Fibroblast of the conjunctiva (primary cell): ENCODE measurements at places on chromosomes 16 and 17.

GRCh38 chr17:13646411-13646810 lies 44.7 kb upstream of the HS3ST3A1 start:
- no peak for DNase-seq

- DNase-seq, result no peak
Observed at GRCh38 chr16:5003828-5004227, 29.9 kb downstream of the NAGPA start.

DNA sequence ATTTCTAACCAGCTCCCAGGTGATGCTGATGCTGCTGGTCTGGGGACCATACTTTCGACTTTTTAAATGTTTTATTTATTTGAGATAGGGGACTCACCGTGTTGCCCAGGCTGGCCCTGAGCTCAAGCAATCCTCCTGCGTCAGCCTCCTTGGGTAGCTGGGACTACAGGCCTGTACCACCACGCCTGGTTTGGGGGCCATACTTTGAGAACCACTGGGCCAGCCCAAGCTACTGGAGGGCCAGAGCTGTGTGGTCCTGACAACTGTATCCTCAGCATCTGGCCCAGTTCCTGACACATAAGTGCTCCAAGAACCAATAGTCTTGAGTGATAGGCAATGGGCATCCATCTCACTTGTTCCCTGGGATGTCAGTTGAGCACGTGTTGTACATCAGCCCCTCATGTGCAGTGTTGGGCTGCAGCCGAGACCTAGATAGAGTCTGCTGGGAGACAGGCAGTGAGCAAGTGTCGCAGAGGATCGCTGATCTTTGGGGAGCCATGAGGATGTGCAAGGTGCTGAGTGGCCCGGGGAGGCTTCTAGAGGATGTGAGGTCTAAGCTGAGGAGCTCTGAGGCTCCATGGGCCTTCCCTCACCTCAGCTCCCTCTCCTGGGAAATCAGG lies 1.6 kb downstream of the RMI2 start:
- no peak for DNase-seq

DNA sequence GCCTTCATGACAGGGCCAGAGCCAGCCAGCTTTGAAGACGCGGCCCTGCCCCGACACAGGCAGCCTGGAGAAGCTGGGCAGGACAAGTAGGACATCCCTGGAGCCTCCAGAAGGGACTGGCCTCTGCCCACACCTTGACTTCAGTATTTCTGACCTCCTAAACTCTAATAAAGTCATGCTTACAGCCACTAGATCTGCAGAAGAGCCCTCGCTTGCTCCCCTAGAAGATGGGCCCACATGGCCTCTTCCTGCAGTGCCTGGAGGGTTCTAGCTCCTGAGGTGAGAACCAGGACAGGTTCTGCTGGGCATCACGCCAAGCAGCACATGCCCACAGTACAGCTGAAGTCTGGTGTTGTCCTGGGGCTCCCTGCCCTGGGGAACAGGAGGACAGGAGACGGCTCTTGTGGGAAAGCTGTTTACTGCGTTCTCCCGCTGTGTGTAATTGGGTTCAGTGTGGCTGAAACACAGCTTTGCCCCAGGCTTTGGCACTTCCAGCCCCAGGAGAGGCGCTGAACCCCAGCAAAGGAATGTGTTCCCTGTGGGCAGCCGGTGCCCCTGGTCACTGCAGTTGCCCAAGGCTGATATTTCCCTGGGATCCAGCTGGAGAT lies 2.6 kb downstream of the APRT start:
- no peak for DNase-seq

DNA sequence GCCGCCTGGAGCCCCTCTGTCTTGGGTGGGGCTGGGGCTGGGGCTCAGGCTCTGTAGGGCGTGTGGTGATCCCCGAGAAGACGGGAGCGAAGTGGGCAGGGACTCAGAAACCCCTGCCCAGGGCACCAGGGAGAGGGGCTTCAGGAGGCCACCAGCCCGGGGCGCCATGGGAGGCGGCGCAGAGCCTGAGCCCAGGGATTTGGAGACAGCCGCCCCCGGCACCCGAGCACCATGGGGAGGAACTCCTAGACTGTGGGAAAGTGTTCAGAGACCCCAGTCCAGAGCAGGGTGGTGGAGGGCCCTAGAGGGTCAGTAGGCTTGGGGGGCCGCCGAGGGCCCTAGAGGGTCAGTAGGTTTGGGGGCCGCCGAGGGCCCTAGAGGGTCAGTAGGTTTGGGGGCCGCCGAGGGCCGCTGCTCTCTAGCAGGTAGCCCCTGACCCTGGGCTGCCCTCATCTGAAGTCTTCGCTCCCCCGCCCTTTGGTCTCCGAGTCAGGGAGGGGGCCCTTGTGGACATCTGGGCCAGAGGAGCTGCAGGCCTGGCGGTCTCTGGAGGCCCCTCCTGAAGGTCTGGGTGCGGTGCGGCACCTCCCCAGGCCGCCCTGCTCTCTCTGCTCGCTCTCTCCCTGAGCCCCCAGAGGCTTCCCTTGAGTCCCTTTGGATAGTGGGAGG lies 734 bp downstream of the ARHGDIG start:
- DNase-seq, result no peak

DNA sequence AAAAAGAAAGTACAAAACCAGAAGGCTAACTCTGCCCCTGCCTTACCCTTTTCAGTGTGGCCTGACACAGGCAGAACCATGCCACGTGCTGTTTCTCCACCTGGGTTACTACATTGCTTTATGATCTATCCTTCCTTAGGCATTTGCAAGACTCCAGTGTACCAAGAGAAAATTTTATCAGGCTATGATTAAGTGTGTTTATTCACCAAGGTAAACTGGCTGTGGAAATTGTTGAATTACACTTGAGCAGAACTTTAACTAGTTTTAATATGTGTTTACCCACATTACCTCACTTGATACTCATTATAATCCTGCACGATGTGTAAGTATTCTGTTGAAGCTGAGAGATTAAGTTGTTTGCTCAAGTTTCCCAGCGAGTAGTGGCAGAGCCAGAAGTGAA lies 129.7 kb upstream of the MYOCD start:
- DNase-seq, result no peak

GRCh38 chr17:43905400-43905984 lies 1.8 kb downstream of the MPP2 start:
- no peak for DNase-seq

DNA sequence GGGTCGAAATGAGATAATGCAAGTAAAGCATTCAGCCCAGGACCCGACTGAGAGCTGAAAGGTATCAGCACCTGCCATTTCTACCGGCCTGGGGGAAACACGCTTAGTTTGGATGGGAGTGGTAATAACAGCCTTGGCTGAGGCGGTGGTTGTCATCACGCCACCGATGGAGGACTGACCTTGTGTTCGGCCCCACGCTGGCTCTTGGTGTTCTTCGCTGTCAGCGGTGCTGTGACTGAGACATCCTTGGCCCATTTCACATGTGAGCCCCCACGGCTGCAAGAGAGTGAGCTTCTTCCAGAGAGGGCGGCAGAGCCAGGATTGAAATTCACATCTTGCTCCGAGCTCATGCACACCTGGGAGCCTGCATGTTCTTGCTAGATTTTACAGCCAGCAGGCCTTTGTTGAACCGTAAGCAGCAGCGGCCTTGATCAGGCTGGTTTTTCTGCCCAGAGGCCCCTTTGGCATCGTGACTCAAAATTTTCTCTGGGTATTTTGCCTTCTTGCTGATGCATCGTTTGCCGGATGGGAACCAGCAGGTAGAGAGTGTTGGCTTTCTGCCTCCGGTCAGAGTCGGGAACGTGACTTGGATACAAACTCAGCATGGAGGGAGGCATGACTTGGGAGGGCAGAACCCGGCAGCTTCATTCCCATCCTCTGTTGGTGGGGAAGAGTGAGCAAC lies 341.5 kb downstream of the SNX29 start:
- no peak for DNase-seq

GRCh38 chr16:1942047-1942809 lies 771 bp downstream of the MSRB1 start:
- DNase-seq, result no peak

- no peak for DNase-seq
Observed at GRCh38 chr17:1829216-1829591, 498 bp downstream of the SMYD4 start.

- no peak for DNase-seq
Observed at GRCh38 chr17:12743046-12743445, 46.3 kb upstream of the ARHGAP44 start.

DNA sequence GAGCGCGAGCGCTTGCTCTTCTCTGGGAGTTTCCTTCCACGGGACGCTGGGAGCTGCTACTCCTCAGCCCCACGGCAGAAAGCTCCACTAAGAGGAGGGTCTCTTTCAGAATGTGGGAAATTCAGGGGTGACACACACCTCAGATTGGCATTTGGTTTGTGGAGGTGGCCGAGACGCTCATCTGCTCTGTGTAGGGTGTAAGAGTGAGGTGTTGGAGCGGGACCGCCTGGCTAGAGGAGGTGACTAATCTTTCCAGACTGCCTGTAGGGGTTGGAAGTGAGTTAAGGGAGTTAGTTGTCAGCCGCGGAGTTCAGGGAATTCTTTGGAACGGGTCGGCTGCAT lies 735 bp downstream of the PSMD11 start:
- DNase-seq, result peak; percentile 16

- no peak for DNase-seq
Observed at GRCh38 chr16:8855051-8855786, 13.6 kb downstream of the CARHSP1 start.

DNA sequence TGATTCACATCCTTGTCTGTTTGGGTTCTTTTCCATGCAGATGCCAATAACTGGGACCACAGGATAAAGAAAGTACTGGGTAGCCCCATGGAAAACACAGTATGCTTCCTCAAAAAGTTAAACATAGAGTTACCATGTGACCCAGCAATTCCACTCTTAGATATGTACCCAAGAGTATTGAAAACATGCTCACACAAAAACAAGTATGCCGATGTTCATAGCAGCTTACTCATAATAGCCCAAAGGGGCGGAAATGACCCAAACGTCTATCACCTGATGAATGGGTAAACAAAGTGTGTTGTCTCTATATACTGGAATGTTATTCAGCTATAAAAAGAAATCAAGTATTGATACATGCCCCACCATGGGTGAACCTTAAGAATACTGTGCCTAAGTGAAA lies 55.4 kb downstream of the CYB5B start:
- DNase-seq, result no peak

- no peak for DNase-seq
Observed at GRCh38 chr17:43584666-43585102, 38.5 kb upstream of the ETV4 start.

DNA sequence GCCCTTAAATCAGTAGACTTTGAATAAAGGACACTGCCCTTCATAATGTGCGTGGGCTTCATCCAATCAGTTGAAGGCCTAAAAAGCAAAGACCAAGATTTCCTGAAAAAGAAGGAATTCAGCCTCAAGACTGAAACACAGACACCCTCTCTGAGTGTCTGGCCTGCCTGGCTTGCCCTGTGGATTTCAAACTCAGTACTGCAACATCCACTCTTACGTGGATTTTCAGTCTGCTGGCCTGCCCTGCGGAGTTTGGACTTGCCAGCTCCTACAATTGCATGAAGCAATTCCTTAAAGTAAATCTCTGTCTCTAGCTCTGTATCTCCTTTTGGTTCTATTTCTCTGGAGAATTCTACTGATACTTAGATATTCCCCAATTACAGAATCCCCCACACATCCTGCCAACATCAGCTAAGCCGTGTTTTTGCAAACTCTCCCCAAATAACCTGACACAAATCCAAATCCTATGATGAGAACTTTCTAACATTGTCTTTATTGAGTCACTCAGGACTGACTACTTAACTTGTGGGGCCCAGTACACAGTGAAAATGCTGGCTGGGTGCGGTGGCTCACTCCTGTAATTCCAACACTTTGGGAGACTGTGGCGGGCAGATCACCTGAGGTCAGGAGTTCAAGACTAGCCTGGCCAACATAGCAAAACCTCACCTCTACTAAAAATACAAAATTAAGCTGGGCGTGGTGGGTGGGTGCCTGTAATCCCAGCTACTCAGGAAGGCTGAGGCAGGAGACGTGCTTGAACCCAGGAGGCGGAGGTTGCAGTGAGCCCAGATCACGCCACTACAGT lies 7.2 kb upstream of the TNFRSF17 start:
- no peak for DNase-seq

GRCh38 chr17:67571478-67571877 lies 146.3 kb upstream of the NOL11 start:
- DNase-seq, result no peak

DNA sequence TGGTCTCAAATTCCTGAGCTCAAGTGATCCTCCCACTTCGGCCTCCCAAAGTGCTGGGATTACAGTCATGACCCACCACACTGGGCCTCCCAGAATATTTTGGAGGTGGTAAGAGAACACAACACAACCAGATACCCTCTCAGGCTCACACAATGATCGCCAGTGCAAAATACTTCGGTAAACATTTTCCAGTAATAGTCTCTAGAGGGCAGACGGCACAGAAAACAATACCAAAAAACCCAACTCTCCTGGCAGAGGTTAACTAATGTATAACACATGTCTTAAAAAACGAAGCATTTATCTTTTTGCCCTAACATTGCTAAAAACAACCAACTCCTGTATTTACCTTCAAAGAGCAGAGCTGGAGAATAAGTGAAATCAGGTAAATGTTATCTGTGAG lies 10.5 kb downstream of the NUFIP2 start:
- DNase-seq, result no peak

GRCh38 chr17:68600067-68600930 lies 868 bp downstream of the FAM20A start:
- no peak for DNase-seq

DNA sequence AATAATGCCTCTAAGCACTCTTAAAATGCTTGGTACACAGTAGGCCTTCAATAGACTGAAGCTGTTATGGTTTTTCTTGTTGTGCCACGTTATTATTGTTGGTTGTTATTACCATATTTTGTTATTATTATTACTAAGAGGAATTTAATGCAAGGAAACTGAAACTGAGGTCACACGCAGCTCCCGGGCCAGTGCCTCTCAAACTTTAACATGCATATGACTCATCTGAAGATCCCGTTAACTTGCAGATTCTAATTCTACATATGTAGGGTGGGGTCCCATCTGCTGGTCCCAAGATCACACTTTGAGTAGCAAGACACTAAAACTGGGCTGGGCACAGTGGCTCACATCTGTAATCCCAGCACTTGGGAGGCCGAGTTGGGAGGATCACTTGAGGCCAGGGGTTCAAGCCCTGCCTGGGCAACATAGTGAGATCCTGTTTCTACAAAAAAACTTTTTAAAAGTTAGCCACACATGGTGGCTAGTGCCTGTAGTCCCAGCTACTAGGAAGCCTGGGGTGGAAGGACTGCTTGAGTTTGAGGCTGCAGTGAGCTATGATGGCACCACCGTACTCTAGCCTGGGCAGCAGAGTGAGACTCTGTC lies 888 bp downstream of the ACSM5 start:
- DNase-seq, result no peak

DNA sequence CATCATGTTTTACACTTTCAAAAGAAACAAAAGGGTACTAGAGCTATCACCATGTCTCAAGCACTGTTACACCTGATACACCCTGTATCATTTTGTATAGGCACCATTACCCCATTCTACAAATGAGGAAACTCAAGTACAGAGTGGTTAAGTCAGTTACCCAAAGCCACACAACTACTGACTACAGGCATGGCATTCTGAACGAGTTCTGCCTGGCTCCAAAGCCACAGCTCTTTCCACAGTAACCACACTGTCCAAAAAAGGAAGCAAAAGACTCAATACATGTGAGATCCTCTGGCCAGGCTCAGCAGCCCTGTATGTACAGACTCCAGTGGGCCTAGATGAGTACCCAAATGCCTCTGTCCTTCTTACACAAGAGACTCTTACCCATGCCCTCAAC lies 4.7 kb downstream of the DYNC1LI2 start:
- DNase-seq, result no peak
